Suppressor macrophage treated with lipopolysaccharide for 1 hour (primary cell): ENCODE measurements at places on chromosomes 12 and 14.
A peak's percentile ranks its signal among the peaks of the same experiment; 100 is the strongest.

DNA sequence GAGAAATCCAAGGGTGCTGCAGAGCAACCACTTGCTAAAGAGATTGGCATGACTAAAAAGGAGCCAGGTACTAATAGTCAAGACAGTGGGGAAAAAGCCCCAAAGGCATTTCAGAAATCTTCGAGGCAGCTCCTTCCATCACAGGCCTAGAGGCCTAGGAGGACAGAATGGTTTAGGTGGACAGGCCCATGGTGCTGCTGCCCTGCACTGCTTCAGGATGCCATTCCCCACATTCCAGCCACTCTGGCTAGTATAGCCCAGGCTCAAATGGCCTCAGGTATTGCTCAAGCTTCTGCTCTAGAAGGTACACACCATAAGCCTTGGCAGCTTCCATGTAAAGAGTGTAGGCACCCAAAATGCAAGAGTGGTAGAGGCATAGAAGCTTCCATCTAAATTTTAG, 92.9 kb downstream of the RPAP3 start:
- no peak for DNase-seq

- peak; percentile 78 for DNase-seq
Observed at GRCh38 chr12:54306925-54307741, 6.3 kb upstream of the NFE2 start.

DNA sequence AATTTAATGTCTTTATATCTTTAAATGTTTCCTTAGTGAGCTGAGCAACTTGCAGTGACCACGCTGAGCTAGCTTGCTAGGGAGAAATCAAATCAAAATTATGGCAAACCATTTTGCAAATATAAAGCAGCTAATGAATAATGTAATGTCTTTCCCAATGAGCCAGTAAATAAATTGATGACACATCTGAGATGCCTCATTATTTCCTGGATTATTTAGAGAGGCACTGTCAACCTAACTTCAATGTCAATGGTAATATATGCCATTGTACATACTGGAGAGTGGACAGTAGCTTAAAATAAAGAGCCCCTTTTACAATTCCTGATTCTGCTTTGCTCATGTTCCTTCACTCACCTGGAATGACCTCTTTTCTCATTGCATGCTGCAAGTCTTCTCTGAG, 182.6 kb downstream of the PHLDA1 start:
- no peak for DNase-seq

DNA sequence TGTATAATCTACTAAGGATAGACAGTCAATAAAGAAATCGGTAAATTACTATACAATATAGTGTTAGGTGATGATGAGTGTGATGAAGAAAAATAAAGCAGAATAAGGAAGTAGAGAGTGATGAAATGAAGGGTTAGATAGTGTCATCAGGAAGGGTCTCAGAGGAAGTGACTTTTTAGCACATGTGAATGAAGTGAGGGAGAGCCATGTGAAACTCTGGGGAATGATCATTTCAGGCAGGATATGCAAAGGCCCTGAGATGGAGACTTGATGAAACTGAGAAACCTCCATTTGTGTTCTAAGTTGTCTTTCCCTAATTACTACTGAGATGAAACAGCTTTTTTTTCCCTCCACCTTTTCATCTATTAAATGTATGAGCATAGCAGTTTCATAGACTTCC, 19.4 kb upstream of the GNPTAB start:
- peak; percentile 81 for DNase-seq

GRCh38 chr12:2126676-2127406, 74.1 kb downstream of the CACNA1C start:
- DNase-seq, result no peak
